ENCODE measurements at places on chromosomes 7 and 10.
A peak's percentile ranks its signal among the peaks of the same experiment; 100 is the strongest.

GRCh38 chr7:25996006-25996408, 156.0 kb upstream of the NFE2L3 start:
- DNase-seq, result no peak

- no peak for DNase-seq
Measured at GRCh38 chr10:45035673-45036072, 35.0 kb downstream of the ZNF22 start.

GRCh38 chr10:33822774-33823173, 488.3 kb upstream of the NRP1 start:
- no peak for DNase-seq

GRCh38 chr10:72344932-72345331, 9.8 kb downstream of the DNAJB12 start:
- DNase-seq, result no peak

DNA sequence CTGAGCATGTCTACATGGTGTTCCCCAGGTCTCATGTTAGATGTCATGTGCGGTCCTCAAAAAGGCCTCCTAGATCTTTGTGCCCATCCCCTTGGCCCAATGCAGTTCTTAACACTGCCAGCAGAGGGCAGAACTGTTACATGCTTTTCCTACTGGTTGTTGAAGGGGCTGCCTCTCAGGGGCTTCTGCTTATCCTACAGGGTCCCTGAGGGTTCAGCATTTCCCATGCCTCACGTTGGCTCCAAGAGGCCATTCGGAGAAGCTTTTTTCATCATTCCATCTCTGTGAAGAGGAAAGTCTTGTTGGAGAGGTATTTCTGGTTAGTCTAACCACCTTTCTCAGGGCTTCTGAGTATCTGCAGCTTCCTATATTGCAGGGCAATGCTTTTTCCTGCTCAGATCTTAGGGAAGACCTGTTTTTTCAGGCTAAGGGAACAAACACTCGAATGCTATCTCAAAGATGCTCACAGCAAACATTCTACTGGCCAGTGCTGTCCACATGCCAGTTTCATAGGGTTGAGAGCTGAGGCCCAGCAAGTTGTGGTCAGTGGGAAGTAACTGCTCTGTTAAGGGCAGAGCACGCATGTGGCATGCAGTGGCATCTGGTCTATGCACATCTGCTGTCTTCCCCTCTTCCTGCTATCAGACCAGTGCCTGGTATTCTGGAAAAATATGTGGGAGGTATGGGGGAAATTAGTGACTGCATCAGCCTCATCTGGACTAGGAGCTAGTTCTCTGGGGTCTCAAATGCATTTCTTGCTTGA, 31.5 kb downstream of the MBL2 start:
- DNase-seq, result peak; percentile 55

- DNase-seq, result no peak
Measured at GRCh38 chr10:84208023-84208422, 13.7 kb downstream of the CDHR1 start.

DNA sequence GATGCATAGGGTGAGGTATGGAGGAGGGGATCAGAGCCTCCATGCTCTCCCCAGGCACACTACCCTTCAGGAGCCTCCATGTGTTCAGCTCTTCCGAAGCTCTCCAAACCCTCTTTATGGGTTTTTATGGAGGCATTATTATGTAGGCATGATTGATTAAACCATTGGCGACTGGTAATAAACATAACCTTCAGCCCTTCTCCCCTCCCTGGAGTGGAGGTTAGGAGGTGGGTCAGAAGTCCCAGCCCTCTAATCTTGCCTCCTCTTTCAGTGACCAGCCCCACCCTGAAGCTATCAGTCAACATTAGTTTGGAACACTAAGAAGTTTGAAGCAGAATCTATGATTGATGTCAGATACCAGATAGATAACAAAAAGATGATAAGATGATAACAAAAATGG, 23.3 kb downstream of the CAPZA2 start:
- DNase-seq, result no peak

GRCh38 chr10:117619223-117619622, 76.7 kb downstream of the EMX2 start:
- DNase-seq, result no peak

- DNase-seq, result no peak
Measured at GRCh38 chr7:1024331-1024841, 20.0 kb upstream of the GPR146 start.

- DNase-seq, result no peak
Measured at GRCh38 chr10:23643111-23643780, 204.4 kb downstream of the OTUD1 start.

GRCh38 chr10:111648046-111648445, 535.5 kb downstream of the GPAM start:
- no peak for DNase-seq

DNA sequence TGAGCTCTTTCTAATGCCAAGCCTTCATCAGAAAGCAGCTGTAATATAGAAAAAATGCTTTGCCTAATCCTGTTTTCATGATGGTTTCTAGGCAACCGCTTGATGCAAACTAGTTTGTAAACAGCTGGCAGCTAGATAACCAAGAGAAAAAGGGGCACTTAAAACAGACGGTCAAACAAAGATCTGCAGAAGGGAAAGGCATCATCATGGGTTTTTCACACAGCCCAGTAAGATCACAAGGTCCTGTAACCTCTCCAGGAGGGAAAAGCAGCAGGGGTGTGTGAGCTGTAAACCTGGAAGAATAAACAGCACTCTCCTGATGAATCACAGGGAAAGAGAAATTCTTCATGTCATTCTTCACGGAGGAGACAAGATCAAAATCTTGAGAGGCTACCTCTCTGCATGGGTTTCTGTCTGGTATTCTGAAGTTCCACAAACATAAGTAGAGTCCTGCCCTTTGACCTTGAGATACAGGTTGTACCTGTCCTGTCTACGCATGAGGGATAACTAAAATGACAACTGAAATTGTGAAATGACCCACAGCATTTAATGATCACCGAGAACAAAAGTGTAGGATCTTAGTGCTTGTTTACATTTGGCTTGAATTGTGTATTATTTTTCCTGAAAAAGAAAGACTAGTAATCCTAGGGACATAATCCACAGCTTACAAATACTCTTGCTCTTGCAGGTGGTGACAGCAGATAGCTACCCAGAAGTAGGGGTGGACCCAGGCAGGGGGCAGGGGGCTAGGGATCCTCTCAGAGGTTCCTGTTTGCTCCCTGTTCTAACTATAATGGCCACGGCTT, 48.0 kb downstream of the CREB3L2 start:
- DNase-seq, result no peak

DNA sequence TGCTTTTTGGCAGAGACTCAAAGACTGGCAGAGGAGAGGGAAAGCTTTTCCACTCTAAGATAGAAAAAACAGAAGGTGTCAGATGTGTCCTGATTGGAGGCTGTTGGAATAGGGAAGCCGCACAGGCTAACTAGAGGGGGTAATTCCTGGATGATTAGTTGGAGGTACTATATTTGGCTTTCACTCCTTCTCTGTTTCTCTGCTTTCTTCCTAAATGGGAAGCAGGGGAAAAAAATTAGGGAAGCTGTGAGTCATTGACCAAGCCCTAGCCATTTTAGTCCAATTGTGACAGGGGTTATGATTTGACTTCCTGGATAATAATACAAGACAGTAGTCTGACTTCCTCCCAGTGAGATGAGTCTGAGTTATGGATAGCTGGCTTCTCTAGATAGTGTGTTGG, 475.2 kb upstream of the CELF2 start:
- no peak for DNase-seq

- no peak for DNase-seq
Measured at GRCh38 chr7:33040803-33041516, 21.6 kb downstream of the NT5C3A start.

DNA sequence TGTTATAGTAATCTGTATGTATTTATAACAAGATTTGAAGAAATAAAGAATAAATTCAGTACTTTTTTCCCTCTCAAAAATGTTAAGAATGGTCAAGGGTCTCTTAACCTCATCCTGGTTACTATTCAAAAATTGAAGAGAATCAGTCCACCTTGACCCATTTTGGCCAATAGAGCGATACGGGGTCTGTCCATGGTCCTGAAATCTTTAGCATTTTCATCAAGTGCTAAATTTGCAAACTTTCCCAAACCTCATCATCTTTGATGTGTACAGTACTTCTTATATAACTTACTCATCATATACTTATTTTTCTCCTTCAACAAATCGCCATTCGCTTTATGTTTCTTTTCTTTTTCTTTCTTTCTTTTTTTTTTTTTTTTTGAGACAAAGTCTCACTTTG, 23.6 kb downstream of the TMEM178B start:
- peak; percentile 56 for DNase-seq

GRCh38 chr7:31000161-31000693, 36.5 kb downstream of the GHRHR start:
- DNase-seq, result no peak

GRCh38 chr7:47521011-47521795, 60.7 kb downstream of the TNS3 start:
- no peak for DNase-seq

- DNase-seq, result no peak
Measured at GRCh38 chr7:78301407-78301806, 502.8 kb downstream of the PHTF2 start.

DNA sequence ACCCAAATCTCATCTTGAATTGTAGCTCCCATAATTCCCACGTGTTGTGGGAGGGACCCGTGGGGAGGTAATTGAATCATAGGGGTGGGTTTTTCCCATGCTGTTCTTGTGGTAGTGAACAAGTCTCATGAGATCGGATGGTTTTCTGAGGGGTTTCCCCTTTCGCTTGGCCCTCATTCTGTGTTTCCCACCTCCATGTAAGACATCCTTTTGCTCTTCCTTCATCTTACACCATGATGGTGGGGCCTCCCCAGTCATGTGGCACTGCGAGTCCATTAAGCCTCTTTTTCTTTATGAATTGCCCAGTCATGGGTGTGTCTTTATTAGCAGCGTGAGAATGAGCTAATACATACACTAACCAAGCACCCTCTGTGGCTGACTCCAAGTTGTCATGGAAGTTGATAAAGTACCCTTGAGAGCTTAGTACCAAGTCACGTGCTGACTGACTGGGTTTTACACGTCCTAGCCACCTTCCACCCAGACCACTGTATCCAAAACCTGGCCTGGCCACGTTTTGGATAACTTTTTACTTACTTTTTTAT, 614.4 kb downstream of the SDK1 start:
- no peak for DNase-seq

- no peak for DNase-seq
Measured at GRCh38 chr7:88789480-88790064, 6.0 kb downstream of the TEX47 start.

- no peak for DNase-seq
Measured at GRCh38 chr7:16817536-16817935, 12.7 kb upstream of the AGR2 start.

- no peak for DNase-seq
Measured at GRCh38 chr10:126503392-126504062, 115.2 kb upstream of the ADAM12 start.

DNA sequence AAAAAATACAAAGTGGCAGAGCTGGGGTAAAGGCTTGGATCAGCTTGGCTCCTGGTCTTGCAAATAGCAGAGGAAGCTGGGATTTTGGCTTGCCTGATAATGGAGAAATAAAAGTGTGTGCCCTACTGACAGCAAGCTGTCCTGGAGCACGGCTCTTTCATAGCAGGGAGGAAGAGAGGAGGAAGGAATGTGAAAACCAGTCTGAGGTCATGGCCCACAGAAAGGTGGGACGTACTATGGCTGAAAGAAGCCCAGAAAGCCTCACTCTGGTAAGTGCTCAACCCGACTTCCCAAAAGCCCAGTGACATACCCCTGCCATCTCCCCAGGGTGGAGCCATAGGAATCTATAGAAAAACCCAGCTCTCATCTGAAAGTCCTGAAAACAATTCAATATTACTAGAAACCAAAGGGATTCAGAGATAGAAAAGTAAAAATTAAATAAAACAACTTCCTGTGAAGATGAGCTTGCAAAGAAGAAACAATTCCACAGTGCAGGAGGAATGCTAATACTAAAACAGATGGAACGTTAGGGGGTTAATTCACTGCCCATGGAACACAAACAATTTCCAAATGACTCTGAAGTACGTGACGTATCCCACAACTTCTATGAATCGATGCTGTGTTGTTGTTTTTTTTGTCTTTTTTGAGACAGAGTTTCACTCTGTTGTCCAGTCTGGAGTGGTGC, 246.7 kb upstream of the PTN start:
- DNase-seq, result no peak

DNA sequence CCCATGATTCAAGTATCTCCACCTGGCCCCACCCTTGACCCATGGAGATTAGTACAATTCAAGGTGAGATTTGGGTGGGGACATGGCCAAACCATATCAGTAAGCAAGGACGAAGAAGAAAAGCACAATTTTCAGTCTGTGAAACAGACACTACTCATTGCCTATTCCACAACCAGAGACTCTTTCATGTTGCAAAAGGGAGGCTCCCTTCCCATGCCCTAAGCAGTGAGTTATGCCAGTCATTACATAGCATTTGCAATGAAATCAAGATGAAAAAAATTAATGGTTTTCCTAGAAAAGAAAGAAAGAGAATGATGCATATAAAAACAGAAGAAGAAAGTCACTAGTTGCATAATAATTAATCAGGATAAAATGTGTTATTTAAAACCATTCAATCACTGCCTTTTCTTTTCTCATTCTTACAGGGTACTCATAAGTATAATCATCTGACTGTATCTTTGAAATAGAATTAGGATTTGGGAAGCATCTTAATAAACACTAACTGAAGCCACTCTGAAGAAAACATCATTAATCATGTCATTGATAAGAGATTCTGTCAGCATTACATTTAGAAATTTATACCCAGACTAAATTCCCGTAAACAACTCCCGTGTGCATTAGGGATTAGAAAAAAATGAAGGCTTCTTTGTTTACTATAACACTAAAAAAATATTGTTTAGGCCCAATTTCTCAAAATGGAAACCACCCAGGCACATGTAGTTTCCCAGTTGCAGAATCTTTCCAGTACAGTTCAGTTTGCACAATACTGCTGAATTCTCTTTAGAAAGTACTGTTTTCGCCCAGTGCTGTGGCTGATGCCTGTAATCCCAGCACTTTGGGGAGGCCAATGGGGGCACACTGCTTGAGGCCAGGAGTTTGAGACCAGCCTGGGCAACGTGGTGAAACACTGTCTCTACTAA, 9.1 kb downstream of the PRPS1L1 start:
- no peak for DNase-seq

GRCh38 chr10:91238191-91238590, 17.7 kb downstream of the PCGF5 start:
- no peak for DNase-seq

- no peak for DNase-seq
Measured at GRCh38 chr10:109030581-109031210, 892.6 kb downstream of the XPNPEP1 start.

DNA sequence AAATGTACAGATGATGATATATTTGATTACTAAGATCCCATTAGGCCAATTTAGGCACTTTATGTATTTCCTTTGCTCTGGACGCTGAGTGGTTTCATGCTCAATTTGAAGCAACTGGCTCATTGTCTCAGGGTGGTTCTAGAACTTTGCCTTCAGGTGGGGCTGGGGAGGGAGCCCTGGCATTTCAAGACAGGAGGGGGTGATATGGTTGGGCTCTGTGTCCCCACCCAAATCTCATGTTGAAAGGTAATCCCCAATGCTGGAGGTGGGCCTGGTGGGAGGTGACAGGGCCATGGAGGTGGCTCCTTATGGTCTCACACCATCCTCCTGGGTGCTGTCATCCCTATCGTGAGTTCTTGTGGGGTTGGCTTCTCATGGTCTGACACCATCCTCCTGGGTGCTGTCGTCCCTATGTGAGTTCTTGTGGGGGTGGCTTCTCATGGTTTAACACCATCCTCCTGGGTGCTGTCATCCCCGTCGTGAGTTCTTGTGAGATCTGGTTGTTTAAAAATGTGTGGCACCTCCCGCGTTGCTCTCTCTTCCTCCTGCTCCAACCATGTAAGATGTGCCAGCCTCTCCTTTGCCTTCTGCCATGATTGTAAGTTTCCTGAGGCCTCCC, 151.5 kb upstream of the KLF6 start:
- DNase-seq, result no peak

All from neuronal stem cell (in vitro differentiated cells).